ENCODE measurements at places on chromosomes 16 and 17.

GRCh38 chr16:2090777-2091546 lies 43.2 kb downstream of the TSC2 start:
- peak; percentile 91 for DNase-seq

DNA sequence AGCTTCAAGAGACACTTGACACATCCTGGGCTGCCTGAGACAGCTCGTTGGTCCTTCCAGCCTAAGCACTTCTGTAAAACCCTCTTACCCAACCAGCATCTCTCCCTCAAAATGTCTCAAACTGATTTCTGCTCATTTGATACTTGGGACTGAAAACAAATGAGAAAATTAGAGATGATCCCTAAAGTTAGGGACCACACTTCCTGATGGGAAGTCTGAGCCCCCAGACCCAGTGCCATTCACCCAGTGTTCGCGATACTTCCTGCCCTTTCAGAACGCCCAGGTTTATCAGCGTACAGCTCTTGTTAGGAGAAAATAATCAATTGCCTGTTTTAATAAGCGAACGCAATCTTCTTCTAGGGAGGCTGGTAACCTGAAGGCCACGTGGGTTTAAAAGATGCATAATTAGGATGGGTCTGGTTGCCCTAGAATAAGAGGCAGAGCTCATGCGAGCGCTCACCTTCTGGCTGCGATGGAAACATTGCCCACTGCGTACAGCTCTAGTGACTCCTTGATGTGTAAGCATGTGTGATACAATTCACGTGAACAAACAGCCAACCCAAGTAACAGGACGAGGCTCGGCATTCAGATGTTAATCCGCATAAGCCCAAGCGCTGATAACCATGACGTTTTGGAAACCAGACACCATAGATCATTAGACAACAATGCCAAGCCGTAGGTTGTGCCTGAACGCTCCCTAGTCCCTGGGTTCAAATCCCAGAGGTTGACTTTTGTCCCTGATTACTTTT lies 213.1 kb downstream of the FOXL1 start:
- DNase-seq = no peak

GRCh38 chr17:48997103-48997826 lies at the start of gene IGF2BP1:
TSS of gene IGF2BP1 (plus strand) at chr17:48997385. CDS start at chr17:48997746, 361 bp downstream.
- DNase-seq = peak; percentile 86

DNA sequence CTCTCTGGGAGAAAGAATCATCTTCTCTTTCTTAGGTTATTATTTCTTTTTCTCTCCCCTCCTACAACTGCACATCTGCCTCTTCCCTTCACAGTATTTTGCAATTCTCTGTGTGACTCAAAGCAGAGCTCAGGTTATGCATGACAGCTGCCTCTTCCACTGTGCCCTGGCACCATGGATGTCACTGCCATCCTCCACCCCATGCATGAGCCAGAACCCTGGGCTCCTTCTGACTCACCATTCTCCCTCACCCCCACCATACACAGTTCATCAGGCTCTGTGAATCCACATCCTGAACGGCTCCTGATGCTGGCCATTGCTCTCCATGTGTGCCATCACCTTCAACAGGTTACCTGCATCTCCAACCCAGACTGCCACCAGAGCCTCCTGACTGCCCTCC lies 23.9 kb downstream of the CA10 start:
- no peak for DNase-seq

GRCh38 chr16:67000384-67001351 lies 12.3 kb downstream of the CES4A start:
- DNase-seq = peak; percentile 80

DNA sequence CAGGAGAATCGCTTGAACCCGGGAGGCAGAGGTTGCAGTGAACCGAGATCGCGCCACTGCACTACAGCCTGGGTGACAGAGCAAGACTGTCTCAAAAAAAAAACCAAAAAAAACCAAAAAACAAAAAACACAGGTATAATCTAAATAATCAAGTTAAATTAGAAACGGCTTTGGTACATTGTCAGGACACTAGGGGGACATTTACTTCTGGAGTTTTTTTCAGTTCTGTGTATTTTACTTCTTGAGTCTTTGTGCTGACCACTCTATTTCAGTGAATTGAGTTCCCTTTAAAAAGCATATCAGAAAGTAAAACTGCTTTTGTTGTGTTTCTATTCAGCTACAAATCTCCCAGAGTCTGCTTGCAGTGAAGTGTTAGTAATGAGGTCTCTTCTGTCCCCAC lies 36.3 kb downstream of the DHRS7B start:
- DNase-seq = no peak

DNA sequence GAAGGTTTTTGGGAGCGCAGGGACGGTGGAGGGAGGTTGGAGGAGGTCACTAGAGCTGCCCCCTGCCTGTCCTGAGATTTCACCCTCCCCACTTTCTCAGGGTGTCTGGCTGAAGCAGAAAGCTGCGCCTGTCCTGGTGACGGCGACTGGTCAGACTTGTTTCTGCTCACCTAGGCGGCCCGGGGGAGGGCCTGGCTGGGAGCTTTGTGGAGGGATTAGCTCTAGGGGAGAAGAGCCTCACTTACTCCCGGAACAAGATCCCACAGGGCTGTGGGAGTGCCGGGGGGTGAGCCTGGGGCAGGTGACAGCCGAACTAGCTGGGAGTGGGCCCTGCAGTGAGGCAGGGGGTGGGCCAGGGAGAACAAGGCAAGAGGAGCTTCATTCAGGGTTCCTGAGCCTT lies 11.5 kb downstream of the NHERF1 start:
- DNase-seq = no peak

GRCh38 chr16:54418903-54419302 lies 132.3 kb upstream of the IRX3 start:
- no peak for DNase-seq

- DNase-seq = no peak
These were observed 144.8 kb downstream of the KCNJ2 start for GRCh38 chr17:70314096-70314495.

DNA sequence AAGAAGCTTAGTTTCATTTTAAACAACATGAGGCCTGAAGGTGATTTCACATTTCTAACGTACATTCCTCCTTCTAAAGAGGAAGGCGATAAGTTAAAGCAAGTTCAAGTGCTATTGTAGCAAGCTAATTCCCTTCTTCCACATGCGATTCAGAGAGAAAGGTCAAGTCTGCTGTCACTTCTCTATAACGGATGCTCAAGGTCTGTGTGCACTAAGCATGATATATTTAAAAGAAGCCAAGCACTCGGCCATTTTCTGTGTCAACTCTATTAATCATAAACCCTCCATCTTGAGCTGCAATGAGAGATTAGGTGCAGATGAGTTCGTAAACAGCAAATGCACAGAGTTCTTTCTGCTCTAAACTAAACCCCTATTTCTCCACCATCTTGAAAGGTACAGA lies 568.8 kb upstream of the ZFHX3 start:
- no peak for DNase-seq

GRCh38 chr17:49294122-49294521 lies 63.5 kb upstream of the PHOSPHO1 start:
- no peak for DNase-seq

DNA sequence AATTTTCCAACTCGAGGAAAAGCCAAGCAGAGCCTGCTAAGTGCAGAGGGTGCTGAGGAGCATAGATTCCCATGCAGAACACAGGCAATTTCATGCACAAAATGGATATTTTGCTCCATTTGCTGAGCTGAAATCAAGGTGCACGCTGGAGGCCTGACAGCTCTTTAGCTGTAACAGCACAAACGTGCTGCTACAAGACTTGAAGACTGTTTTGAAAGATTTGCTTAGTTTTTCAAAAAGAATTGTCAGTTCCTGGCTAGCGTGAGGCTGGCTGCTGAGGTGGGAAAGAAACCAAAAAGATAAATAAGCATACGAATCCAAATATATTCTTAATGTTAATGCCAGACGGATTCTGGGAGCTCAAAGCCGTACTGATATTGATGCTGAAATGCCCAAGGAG lies 309.0 kb upstream of the MAF start:
- no peak for DNase-seq

GRCh38 chr17:15444805-15445204 lies 22.6 kb downstream of the CDRT4 start:
- no peak for DNase-seq

- no peak for DNase-seq
These were observed 8.2 kb downstream of the SPNS2 start for GRCh38 chr17:4506892-4507291.

- no peak for DNase-seq
These were observed 96.6 kb downstream of the TBC1D16 start for GRCh38 chr17:79939094-79939435.

GRCh38 chr16:88534638-88535190 lies 35.5 kb upstream of the ZC3H18 start:
- no peak for DNase-seq

DNA sequence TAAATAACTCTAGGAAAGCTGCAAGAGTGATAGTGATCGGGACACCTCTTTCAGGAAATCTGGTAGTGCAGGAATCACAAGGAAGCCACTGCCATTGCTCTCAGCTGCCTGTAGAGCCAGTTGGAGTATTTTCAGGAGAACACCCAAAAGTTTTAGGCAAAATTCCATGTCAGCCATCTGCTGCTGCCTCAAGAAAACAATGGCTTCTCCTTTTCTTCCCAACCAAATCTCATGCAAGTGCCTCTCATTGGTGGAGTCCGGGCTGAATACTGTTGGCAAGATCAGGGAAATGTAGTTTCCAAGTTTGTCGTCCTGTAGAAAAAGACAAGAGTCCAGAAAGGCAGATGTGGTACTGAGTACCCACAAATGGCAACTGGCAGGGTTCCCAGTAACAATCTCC lies 54.9 kb upstream of the TANC2 start:
- DNase-seq = no peak

DNA sequence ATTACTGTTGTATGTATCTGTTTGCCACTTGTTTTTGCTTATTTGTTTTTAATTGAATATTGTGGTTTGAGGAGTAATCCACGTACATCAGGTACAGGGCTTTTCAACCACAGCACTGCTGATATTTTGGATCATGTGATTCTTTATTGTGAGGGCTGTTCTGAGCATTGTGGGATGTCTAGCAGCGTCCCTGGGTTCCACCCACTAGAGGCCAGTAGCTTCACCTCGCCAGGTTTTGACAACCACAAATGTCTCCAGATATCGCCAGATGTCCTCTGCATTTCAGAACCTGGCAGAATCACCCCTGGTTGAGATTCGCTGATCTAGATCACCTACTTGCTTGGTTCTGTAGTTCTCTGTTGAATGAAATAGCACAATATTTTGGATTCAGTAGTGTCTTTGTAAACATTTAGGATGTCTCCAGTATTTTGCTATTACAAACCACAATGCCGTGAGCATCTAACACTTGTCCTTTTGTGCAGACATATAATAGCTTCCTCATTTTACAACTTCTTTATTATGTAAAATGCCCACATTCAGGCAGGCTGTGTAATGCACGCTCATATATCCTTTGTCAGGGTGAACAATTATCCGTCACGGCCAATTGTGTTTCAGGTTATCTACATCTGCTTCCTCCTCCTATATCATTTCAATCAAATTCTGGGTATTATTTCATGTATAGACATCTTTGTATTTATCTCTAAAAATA lies 380.3 kb downstream of the SNX29 start:
- no peak for DNase-seq

DNA sequence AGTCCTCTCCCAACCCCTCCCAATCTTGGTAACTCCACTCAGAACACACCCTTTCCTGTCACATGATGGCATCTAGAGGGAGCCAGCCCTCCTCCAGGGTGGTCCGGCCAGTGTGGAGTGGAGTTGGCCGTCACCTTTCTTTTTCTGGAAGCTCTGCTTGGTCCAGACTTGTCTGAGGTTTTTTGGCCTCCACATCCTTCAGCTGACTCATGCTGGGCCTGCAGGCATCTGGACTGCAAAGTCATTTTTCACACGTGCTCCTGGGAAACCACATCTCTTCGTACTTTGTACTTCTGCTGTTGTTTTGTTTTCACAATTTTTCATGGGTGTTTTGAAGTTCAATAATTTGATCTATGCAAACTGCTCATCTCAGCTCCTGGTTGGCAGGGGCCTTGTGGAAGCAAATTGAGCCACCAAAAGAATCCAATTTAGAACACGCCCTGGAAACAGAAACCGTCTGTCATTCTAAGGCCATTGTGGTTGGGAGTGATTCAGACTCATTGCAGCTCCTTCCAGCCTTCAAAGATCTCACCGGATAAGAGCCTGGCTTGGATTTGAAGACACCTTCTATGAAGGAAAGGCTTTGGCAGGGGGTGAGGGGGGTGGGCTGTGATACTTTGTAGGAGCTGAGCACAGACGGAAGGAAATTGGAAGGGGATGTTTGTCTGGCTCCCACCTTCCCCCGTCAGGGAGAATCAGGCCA lies 42.4 kb upstream of the NF1 start:
- peak; percentile 22 for DNase-seq

Data from H9 (cell line).